Right forelimb (tissue), 1 donor: ENCODE measurements at places on chromosomes 16 and 17.

DNA sequence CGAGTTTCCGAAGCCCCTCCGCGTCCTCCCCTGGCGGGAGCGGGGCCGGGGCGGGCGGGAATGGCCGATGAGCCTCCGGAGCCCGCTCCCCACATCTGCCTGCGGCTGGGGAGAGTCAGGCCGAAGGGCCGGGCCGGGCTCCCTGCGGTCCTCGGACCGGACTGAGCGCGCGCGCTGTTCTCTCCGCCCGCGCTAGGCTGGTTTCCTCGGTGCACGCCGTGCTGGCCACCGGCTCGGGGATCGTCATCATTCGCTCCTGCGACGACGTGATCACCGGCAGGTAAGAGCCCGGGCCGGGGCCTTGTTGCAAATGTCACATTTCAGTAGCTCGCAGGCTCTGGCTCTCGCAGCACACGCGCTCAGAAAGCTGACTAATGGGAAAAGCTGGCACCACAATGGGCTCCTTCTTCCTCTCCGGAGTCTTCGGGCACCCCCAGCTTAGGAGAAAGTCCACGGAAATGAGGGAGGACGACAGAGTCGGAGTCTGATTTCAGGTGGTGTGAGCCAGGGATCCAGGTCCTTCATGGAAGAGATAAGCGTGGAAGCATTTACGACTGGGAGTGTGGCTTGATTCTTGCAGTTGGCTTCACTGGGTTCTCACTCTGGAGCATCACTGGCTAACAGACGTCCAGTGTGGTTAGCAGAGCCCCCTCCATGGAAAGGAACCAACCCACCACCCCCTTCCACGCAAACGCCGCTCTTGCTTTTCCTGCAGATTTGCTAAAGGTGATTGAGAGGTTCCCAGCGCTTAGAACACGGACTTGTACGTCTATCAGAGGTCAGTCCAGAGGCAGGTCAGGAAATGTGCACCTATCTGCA is 715 bp downstream of the TLCD3A start:
- peak; percentile 56 for DNase-seq

DNA sequence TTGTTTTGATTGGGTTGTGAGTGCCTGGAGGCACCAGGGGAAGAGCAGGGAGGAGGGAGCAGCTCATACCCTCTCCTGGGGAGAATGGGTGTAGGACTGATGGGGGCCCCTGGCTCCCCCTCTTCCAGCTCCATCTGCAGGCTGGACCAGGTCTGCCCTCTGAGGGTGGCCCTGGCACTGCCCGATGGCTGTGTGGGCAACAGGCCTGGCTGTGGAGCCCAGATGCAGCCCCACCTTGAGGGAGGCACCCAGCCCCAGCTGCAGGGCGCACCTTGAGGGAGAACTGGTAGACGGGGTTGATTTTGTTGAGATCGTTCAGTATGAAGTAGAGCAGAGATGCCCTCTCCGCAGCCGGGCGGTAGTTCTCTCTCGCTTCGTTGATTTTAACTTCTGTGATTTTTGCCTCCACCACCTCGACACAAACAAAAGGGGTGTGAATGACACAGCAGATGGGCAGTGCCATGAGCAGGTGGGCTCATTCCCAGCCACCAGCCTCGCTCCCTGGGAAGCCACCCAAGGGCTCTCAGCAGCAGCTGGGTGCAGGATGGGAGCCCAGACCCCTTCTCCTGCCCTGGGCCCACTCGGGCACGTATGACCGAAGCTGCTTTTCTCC is 71.6 kb downstream of the PGS1 start:
- no peak for DNase-seq

- DNase-seq = no peak
These were observed 348 bp downstream of the MPP2 start for GRCh38 chr17:43906951-43907424.

GRCh38 chr16:18950469-18951185 is 24.4 kb upstream of the SMG1 start:
- no peak for DNase-seq

- no peak for DNase-seq
These were observed 77.1 kb upstream of the GSE1 start for GRCh38 chr16:85536073-85536410.

GRCh38 chr17:41689497-41690299 is 1.0 kb downstream of the EIF1 start:
- DNase-seq = no peak

- no peak for DNase-seq
These were observed 35.4 kb upstream of the SHISA6 start for GRCh38 chr17:11205659-11206058.

GRCh38 chr17:69916761-69917160 is 158.3 kb upstream of the KCNJ16 start:
- DNase-seq = no peak

DNA sequence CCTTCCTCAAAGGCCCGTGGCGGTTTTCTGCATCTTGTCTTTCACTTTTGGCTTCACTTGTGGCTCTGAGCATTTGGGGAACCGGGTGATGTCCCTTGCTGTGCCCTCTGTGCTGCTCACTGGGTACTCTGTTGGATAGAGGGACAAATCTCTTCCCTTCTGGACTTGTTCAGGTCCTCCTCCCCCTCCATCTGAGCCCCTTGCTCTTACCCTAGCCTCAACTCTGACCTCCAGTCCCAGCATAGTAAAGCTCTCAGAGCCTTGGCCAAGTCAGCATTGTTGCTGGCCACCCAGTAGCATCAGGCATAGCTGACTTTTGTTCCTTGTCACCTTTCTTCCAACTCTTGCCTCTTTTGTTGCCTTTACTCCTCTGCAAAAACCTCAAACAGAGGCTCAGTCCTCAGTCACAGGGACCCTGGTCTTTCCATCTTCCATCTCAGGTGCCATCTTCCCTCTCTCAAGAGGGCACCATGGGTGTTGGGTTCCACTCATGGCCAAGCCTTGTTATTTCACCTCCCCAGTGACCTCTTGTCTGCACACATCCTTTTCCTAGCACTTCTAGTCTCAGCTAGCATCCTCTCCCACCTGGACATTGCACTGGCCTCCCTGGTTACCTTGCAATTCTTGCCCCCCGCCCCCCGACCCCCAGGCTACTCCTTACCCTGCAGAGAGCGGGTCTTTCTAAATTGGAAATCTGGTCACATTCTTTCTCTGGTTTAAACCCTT is 393 bp upstream of the PSMB10 start:
- no peak for DNase-seq
